Myometrial cell (primary cell): ENCODE measurements at places on chromosomes 1 and 21. TPM values are rescaled to one million over a fixed set of nuclear protein-coding genes. Genes with fewer than 3 reads are reported as not detected.

HES5 gene
- total RNA-seq: not detected in 2 replicates

RPE65 gene
- not detected in 2 replicates for total RNA-seq

ASTN1 gene
- total RNA-seq: not detected in 2 replicates

TMEM51 gene
- 9.2 and 9.7 TPM in 2 replicates for total RNA-seq

CRYAA gene
- total RNA-seq: not detected in 2 replicates

VAMP3 gene
- 122 and 139 TPM in 2 replicates for total RNA-seq

MYBPH gene
- total RNA-seq: 0.18 TPM in 1 of 2 replicates, not detected in the other

ATP1B1 gene
- total RNA-seq: 23.6 and 32.1 TPM in 2 replicates

UBL4B gene
- not detected in 2 replicates for total RNA-seq

PEAR1 gene
- total RNA-seq: 14.7 and 17.9 TPM in 2 replicates

RRP1B gene
- total RNA-seq: 20.9 and 23.9 TPM in 2 replicates

IVL gene
- total RNA-seq: not detected in 2 replicates

TEX38 gene
- not detected in 2 replicates for total RNA-seq

DYNLT5 gene
- 2.1 and 6.1 TPM in 2 replicates for total RNA-seq

RAP1GAP gene
- not detected in 2 replicates for total RNA-seq

VAV3 gene
- total RNA-seq: not detected in 2 replicates

PLCH2 gene
- not detected in 2 replicates for total RNA-seq

IL22RA1 gene
- 0.18 TPM in 1 of 2 replicates, not detected in the other for total RNA-seq

PLPPR4 gene
- not detected in 2 replicates for total RNA-seq

NRIP1 gene
- 24.8 and 27.3 TPM in 2 replicates for total RNA-seq

CLCA4 gene
- not detected in 2 replicates for total RNA-seq

KRTAP23-1 gene
- total RNA-seq: not detected in 2 replicates

FCMR gene
- 1.2 TPM in 1 of 2 replicates, not detected in the other for total RNA-seq

ADGRB2 gene
- 2.5 and 5.2 TPM in 2 replicates for total RNA-seq

PDPN gene
- total RNA-seq: 2.5 and 4.6 TPM in 2 replicates

SDC3 gene
- 21.9 and 23.2 TPM in 2 replicates for total RNA-seq

POLR3GL gene
- 25.9 and 33.2 TPM in 2 replicates for total RNA-seq

HSD3B1 gene
- total RNA-seq: not detected in 2 replicates

FCN3 gene
- total RNA-seq: not detected in 2 replicates

FMO4 gene
- 4.0 and 4.1 TPM in 2 replicates for total RNA-seq

CYP4A22 gene
- not detected in 2 replicates for total RNA-seq

OXCT2 gene
- 5.1 TPM in 1 of 2 replicates, not detected in the other for total RNA-seq
